Breast epithelium (tissue), 4 donors: ENCODE measurements at places on chromosomes 1 and 21. TPM values are rescaled to one million over a fixed set of nuclear protein-coding genes. Genes with fewer than 3 reads are reported as not detected.

Gene OR2T11
- total RNA-seq: not detected

Gene ISG15
- 18.0 TPM for total RNA-seq

Gene TNFAIP8L2
- total RNA-seq: 5.7 TPM

Gene TNFRSF14
- 55.8 TPM for total RNA-seq

Gene ASPM
- 3.2 TPM for total RNA-seq
